ENCODE measurements at places on chromosomes 16 and 17.

- no peak for DNase-seq
Measured at GRCh38 chr17:43914451-43914850, 7.1 kb upstream of the MPP2 start.

DNA sequence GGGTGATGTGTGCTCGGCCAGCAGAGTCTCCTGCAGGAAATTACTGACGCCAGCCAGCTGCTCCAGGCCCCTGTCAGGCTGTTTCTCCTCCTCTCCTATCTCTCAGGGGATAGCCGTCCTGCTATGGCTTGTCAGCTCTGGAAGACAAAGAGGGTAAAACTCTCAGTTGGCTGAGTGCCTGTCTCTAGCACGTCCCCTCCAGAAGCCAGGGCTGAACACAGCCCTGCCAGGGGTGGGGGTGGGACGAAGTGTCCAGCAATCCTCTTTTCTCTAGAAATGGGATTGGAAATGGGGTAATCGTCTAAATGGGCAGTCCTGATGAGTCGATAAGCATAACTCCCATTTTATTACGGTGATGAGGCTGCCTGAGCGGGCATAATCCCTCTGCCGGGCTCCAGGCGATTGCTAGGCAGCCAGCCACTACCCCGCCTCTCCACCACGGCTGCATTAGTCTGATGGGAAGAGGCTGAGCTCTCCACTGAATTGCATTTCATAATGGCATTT, 89.1 kb upstream of the GNAO1 start:
- no peak for DNase-seq

- DNase-seq = no peak
Measured at GRCh38 chr16:85800321-85800669, 800 bp downstream of the COX4I1 start.

GRCh38 chr17:9979463-9979995, 74.5 kb upstream of the RCVRN start:
- no peak for DNase-seq

GRCh38 chr16:6751191-6751590, 581.5 kb upstream of the RBFOX1 start:
- no peak for DNase-seq

DNA sequence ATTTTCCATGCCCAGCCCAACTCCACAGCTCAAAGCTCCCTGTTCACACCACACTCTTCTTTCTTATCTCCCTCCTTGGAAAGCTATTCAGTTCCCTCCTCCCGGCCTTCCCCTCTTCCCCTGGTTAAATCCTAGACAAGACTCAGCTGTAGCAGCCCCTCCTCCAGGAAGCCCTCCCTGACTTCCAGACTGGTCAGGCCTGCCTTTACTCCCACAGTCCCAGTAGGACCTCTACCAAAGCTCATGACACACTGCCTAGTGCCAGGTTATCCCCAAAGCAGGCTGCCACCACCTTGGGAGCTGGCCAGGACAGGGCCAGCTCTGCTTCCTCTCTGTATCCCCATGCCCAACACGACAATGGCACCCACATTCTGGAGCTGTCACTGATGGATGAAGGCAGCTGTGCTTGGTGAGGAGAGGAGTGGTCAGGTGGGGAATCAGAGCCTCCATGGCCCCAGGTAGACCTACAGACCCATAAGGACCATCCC, 50.0 kb downstream of the BEAN1 start:
- DNase-seq = no peak

GRCh38 chr16:20004931-20005330, 68.8 kb downstream of the GPR139 start:
- no peak for DNase-seq

DNA sequence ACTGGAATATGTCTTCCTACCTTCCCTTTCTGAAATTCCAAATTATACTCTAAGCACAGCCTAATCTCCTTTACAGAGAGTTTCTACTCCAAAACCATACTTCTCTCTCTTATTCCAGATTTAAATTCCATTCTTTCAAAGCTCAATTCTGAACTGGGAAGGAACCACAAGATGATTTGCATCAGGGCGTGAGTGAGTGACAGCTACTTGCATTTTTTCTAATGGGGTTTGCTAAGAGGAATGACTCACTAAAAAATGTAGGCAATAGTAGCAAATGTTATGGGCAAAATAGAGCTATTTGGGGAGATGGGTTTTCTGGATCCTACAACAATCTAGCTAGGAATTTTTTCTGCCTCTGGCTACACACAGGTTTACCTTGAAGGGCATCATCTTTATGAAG, 244.6 kb upstream of the PSMD7 start:
- DNase-seq = no peak

DNA sequence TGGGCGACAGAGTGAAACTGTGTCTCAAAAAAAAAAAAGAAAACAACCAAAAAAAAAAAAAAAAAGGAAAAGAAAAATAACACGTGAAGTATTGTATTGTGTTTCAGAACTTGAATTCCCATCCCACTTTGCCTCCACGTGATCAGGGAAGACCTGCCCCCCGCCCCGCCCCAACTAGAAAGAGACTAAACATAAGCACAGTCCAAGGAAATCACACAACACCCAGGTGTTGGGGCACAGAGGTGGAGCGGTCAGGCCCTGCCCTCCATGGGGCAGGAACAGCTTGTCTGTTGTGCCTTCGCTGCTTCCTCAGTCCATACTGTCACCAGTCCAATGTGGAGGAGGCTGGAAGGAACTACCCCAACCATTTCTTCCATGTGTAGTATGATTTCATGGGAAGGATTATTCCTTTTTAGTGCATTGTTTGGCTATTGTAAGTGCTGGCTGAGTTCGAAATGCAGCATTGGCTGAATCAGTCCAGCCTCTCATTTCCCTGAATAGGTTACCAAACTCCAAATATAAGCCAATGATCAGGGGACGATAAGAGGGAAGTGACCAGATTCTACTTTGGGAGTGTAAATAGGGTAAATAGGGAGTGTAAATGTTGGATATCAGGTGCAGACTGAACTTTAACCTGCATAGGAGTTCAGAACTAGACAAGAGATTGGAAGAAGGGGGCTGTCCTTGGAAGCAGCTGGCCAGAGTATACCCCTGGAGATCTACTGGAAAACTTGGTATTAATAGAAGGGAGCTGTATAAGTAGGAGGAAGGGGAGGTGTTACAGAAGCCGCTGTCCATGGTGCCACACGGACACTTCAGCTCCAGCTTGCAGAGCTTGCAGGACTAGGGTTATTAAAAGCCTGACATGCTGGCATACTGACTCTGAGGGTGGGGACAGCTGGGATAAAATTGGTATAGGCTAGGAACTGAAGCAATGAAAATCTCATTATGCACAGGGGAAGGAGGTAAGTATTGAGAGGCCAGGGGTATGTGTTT, 50.7 kb downstream of the TANGO6 start:
- DNase-seq = no peak

- no peak for DNase-seq
Measured at GRCh38 chr17:78027121-78027520, 68.6 kb downstream of the TNRC6C start.

DNA sequence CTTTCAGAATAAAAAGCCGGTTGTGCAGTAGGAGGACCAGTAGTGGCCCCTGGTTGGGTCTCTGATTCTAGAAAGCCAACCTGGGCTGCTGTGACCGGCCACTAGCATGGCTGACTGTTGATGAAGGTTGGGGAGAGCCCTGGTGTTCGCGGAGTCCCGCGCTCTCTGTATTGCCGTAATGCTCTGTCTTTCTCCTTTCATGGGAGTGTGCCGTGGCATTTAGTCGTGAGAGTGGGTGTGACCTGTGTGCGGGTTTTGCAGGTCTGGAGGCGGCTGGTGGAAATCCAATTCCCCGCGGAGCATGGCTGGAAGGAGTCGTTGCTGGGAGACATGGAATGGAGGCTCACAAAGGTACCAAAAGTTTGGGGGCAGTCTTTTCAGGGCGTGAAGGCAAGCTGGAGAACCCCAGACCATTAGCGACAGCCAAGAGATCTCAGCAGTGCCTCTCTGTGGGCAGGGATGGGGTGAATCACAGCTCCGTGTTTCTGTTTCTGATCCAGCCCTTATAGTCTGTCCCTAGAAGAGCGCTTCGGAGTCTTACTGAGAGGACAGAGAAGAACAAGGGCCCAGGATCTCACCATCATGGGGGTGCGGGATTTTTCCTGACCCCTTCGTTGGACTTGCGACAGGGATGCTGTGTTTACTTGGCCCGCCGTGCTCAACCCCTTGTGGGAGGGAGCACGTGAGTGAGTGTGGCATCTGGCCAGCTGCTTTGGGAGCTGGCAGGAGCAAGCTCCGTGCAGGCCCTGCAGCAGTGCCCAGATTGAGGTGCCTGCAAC, 56.5 kb downstream of the RNF213 start:
- no peak for DNase-seq

GRCh38 chr16:77939968-77940367, 82.4 kb upstream of the CLEC3A start:
- no peak for DNase-seq

GRCh38 chr17:1398028-1398427, 2.0 kb downstream of the YWHAE start:
- no peak for DNase-seq

GRCh38 chr17:50161023-50161910, 4.5 kb upstream of the SGCA start:
- DNase-seq = peak; percentile 76

DNA sequence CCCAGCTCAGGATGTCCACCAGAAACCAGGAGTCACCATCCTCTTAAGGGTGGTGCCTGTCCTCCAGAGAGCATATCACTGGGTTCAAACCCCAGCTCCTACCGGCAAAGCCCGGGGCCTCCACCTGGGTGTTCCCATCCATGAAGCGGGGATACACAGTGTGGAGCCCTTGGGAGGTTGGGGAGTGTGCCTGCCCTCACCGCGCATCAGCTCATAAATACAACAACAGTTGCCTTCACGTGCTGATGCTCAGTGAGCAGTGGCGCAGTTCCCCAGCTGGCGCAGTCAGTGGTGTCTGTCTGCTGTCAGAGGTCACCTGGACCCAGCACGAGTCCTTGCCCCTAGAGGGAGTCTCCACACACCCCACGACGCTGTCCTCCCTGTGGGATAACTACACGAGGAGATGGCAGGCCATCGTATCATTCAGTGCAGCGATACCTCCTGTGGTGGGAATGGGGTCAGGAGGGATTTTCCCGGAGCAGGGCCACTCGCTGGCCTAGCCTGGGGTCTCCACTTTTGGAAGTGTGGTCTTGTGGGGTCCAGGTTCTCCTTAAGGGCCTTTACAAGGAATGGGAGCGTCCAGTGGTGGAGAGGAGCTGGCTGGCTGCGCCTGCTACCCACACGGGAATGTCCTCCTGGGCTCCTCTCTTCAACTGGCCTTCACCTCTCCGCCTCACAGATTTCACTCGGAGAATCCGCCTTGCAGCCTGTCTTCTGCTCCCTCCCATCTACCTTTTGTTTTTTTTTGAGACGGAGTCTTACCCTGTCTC, 2.3 kb upstream of the ELOB start:
- no peak for DNase-seq

GRCh38 chr17:74749279-74750038, 1.0 kb downstream of the NHERF1 start:
- DNase-seq = no peak

DNA sequence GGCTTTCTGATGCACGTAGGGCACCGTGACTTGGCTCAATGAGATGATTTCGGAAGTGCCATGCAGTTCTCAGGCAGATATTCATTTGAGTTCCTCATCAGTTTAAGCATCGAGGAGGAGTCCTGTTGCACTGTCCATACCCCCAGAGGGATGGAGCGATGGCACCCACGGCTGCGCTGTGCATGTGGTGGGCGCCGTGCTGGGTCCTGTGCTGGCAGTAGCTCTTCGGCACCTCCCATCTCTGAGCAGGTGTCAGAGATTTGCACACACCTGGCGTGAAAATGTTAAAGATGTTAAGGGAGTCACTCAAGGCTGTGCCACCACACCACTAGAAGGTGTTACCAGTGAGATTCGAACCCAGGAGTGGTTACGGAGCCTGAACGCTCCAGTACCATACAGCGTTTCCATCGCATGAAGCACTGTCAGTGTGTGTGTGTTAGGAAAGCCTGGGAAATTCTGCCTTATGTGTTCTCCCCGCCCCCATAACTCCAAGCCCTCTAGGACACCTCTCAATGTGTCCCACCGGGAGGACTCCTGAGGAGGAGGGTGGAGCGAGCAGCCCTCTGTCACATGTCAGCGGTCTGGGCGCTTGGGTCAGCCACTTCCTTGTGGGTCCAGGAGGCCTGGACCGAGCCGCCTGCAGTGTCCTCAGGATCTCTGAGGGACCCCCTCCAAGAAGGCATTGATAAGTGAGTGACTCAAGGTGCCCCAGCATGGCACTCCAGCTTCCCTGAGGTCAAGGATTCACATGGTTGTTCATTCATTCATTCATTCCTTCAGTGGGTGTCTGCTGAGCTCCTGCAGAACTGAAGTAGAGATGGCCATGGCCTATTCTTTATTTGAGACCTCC, 3.8 kb downstream of the MRC2 start:
- no peak for DNase-seq

DNA sequence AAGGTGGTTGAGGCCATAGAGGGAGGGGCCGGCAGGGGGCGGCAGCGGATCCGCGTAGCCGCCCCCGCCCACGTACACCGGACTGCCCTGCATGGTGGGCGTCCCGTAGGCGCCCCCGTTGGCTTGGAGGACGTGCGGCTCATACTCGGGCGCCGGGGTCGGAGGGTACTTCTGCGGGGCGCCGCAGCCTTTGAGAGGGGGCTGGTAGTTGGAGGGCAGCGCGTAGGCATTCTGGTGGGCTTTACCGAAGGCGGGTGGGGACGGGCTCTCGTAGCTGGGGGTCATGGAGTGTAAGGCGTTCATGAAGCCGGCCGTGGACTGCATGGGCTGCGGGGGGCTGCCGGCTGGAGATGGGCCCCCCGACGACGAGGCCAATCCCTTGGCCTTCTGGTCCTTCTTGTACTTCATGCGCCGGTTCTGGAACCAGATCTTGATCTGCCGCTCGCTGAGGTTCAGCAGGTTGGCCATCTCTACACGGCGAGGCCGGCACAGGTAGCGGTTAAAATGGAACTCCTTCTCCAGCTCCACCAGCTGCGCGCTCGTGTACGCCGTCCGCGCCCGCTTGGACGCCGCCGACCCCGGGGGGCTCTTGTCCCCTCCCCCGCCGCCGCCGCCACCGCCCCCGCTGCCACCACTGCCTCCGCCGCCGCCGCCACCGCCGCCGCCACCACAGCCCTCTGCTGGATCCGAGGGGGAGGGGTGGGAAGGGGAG, 5.7 kb upstream of the HOXB2 start:
- no peak for DNase-seq

GRCh38 chr16:569445-570254, at the start of gene PIGQ:
Gene PIGQ, plus strand, starts transcription at chr16:569968. Its CDS starts 4,107 bp downstream, at chr16:574075.
- no peak for DNase-seq

GRCh38 chr17:81336930-81337325, 41.8 kb upstream of the SLC38A10 start:
- no peak for DNase-seq

GRCh38 chr16:72220875-72221629, 49.1 kb upstream of the PMFBP1 start:
- no peak for DNase-seq

DNA sequence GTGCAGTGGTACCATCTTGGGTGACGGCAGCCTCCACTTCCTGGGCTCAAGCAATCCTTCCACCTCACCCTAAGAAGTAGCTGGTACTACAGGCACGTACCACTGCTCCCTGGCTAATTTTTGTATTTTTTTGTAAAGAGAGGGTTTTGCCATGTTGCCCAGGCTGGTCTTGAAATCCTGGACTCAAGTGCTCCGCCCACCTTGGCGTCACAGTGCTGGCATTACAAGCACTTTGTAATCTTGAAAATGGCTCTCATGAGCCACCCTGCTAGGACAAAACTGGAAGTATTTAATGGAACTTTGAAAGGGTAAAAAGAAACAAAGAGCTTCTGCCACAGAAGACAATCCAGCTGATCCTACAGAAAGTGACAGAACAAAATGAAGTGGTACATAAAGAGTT, 9.2 kb downstream of the SUMO2 start:
- no peak for DNase-seq

- DNase-seq = no peak
Measured at GRCh38 chr16:84942786-84943185, 68.5 kb downstream of the ZDHHC7 start.

GRCh38 chr17:61404663-61404912, 4.9 kb downstream of the TBX2 start:
- no peak for DNase-seq

Measured in NCI-H2081 treated with DMSO at 0.1 percent for 48 hours (cell line).